Peyer's patch (tissue), 4 donors: ENCODE measurements at places on chromosomes 2 and 18. TPM values are rescaled to one million over a fixed set of nuclear protein-coding genes. Genes with fewer than 3 reads are reported as not detected.

OR6B2 gene
- total RNA-seq: not detected

TDRD15 gene
- total RNA-seq: not detected

ANKRD36C gene
- 44.2 TPM for total RNA-seq

PROC gene
- total RNA-seq: 1.6 TPM

DNA sequence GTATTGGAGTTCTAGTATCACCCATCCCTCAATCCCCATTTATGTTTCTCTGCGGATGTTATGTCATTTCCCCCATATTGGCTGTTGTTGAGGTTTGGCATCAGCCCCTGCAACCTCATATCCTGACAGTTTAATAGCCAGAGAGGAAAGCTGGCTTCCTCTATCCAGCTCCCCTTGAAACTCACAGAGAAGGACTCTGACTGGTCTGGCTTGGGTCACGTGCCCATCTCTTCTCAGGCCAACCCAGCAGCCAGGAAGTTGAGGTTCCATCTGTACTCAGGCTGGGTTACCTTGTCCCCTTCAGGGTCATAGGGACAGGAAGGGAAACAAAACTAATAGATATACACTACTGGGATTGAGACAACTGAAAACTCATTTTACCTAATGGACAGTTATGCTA lies 148.0 kb upstream of the SLC14A2 start:
- no peak for DNase-seq
- no peaks in the 10 kb centered on the region for H3K4me1 ChIP-seq
- H3K4me3 ChIP-seq: no peak overlapping the region
- H3K27me3 ChIP-seq: no peaks in the 10 kb centered on the region
- no peaks in the 10 kb centered on the region for H3K36me3 ChIP-seq

DNA sequence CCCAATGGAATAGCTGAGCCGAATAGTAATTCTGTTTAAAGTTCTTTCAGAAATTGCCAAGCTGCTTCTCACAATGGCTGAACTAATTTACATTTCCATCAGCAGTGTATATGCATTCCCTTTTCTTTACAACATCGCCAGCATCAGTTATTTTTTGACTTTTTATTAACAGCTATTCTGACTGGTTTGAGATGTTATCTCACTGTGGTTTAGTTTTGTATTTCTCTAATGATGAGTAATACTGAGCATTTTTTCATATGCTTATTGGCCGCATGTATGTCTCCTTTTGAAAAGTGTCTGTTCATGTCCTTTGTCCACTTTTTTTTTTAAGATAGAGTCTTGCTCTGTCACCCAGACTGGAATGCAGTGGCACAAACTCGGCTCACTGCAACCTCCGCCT lies 100.7 kb downstream of the C2orf74 start:
- DNase-seq: no peak
- H3K27me3 ChIP-seq: no peaks in the 10 kb centered on the region
- H3K27ac ChIP-seq: no peak overlapping the region
- H3K4me3 ChIP-seq: no peak overlapping the region
- H3K36me3 ChIP-seq: no peaks in the 10 kb centered on the region
- H3K4me1 ChIP-seq: no peaks in the 10 kb centered on the region

- H3K4me3 ChIP-seq: peak overlapping the region; percentile 75
- H3K27me3 ChIP-seq: no peaks in the 10 kb centered on the region
- H3K27ac ChIP-seq: peak overlapping the region; percentile 90
- no peak for DNase-seq
- peaks cover 8% of the 10 kb centered on the region for H3K4me1 ChIP-seq
Observed at GRCh38 chr2:189762229-189762550, 402 bp downstream of the OSGEPL1 start.

- no peaks in the 10 kb centered on the region for H3K4me1 ChIP-seq
- H3K36me3 ChIP-seq: peaks cover 14% of the 10 kb centered on the region
- DNase-seq: no peak
- no peak overlapping the region for H3K4me3 ChIP-seq
- no peak overlapping the region for H3K27ac ChIP-seq
Observed at GRCh38 chr2:1676091-1676912, 68.0 kb downstream of the PXDN start.

DNA sequence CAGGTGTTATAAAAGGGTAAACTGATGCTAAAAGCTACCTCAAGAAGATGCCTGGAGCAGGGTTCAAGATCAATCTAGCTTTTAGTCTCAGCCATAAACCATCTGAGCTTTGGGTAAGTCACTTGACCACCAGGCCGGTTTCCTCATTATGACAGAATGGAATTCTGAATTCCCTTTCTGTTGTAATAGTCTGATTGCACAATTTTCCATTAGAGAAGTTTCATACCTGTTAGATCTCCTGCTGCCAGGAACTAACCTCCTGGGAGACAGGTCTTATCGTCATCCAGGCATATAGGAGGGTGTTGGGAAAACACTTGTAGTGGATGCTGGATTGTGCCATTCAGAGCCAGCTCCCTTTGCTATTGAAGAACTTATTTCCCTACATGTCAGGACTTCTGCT lies 272.5 kb downstream of the TDRD15 start:
- no peaks in the 10 kb centered on the region for H3K27me3 ChIP-seq
- H3K27ac ChIP-seq: no peak overlapping the region
- no peak for DNase-seq
- H3K4me1 ChIP-seq: no peaks in the 10 kb centered on the region
- H3K36me3 ChIP-seq: no peaks in the 10 kb centered on the region

DNA sequence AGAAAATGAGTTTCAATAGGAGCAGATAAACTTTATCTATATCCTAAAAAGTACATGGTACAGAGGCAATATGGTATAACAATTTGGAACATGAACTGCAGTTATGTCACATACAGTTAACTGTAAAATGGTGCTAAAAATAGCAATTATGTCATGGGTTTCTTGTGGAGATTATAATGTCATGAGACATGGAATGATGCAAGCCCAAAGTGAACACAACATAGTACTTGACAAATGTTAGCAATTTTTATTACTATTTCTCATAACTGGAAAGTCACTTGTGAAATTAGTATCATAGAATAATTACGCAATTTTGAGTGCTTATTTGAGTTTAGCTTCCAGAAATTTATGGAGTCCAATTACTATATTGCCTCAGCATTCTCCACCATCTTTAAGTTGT lies 1263.4 kb downstream of the DSC3 start:
- no peaks in the 10 kb centered on the region for H3K27me3 ChIP-seq
- no peaks in the 10 kb centered on the region for H3K4me1 ChIP-seq
- DNase-seq: no peak
- no peak overlapping the region for H3K4me3 ChIP-seq
- H3K27ac ChIP-seq: no peak overlapping the region
- no peaks in the 10 kb centered on the region for H3K36me3 ChIP-seq
